ENCODE measurements at places on chromosomes 7 and 10.
A peak's percentile ranks its signal among the peaks of the same experiment; 100 is the strongest.

- no peak for DNase-seq
Observed at GRCh38 chr10:34168439-34168838, 646.7 kb downstream of the PARD3 start.

- DNase-seq, result no peak
Observed at GRCh38 chr7:128807191-128807590, 15.4 kb downstream of the CCDC136 start.

DNA sequence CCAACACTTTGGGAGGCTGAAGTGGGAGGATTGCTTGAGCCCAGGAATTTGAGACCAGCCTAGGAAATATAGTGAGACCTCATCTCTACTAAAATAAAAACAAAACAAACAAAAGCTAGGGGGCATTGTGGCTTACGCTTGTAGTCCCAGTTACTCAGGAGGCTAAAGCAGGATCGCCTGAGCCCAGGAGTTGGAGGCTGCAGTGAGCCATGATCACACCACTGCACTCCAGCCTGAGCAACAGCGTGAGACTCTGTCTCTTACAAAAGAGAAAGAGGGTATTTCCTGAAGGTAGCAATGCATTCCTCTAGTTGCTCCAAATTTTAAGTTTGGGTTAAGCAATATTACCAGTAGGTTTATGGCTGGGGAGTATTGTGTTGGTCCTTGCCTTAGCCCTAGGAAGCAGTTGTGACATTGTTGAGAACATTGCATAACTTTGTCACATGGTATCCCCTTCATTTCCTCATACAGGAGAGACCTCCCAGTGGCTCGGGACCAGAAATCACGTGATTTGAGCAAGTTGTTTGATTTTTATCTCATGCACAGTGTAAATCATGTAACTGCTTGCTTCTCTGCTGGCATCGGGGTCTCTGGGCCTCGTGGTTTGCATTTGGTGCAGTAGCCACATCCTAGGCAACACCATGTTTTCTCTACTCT is 23.3 kb upstream of the SMARCD3 start:
- no peak for DNase-seq

GRCh38 chr10:89503652-89504370 is 31.6 kb downstream of the SLC16A12 start:
- no peak for DNase-seq

DNA sequence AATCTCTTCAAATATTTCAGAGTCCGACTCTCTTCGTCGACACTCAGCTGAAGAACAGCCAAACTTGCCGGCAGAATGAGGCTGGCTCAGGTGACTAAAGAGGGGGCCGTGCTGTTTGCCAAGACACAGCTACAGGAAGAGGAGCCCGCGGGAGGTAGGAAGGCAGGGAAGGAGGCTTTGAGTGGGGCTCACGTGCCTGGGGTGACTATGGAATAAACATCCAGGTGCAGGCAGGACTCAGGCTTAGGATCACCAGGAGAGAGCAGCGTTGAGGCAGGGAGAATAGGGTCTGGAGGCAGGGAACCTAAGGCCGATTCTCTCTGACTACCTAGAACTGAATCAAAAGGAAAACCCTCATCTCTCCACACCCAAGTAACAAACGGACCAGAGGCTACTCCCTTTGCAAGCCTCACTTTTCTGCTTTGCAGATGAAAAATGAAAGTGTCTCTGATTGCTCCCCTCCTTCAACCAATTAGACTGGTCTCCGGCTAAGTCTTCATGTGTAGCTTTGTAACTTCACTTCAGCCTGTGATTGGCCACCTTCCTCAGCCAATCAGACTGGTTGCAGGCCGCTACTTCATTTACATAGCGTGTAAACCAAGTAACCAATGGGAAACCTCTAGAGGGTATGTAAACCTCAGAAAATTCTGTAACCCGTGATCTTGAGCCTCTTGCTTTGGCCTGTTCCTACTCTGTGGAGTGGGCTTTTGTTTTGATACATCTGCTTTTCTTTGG is 19.7 kb upstream of the BNIP3 start:
- no peak for DNase-seq

- DNase-seq, result no peak
Observed at GRCh38 chr10:69994262-69994661, 58.4 kb upstream of the MACROH2A2 start.

DNA sequence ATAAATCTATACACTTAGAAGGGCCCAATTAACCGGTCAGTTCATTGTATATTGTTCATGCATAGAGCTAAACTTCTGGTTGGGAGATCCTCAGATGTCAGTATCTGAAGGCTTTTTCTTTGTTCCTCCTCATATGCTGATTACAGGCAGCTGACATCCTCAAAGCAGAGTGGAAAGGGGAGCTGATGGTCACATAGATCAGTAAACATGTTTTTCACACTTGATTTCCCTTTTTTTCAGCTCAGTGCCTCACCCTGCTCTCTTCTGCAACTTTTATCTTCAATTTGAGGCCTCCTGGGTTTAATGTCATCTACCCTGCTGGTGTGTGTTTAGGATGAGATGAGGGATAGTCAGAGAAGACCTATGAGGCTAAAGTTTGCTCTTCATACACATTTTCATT is 297.9 kb upstream of the FZD1 start:
- no peak for DNase-seq

GRCh38 chr10:92760609-92761008 is 70.9 kb downstream of the HHEX start:
- peak; percentile 3 for DNase-seq

DNA sequence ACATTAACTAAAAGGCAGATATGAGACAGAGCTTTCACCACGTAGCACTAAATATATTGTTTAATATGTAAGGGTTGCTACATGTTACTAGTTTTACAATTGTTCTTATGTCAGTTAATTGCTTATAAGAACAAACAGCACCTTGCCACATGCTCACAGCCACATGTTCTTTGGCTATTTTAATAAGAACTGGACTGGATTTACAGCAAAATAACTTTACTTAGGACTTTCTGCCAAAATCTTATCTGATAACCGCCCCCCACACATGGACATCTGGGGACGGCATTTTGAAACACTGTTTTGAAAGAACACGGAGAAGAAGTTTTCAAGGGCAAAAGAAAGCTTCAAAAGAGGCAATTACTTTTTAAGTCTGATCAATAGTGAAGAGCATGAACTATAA is 45.3 kb downstream of the JAZF1 start:
- DNase-seq, result no peak

DNA sequence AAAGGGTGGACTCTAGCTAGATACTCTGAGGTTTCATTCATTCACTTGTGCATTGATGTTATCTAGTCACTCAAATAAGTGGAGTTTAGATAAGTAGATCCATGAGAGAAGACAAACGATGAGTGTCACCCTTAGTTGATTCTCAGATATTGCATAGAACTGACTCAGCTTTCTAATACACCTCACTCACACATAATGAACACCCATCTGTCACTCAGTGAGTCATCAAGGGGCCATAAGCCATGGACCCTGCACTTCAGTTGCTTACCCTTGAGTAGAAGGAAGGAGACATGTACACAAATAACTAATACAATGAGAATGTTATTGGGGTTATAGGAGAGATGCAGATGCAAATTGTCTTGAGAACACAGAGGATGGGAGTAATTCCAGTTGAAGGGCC is 163.8 kb downstream of the SORCS3 start:
- no peak for DNase-seq

- no peak for DNase-seq
Observed at GRCh38 chr7:26372249-26372648, 80.6 kb downstream of the SNX10 start.

DNA sequence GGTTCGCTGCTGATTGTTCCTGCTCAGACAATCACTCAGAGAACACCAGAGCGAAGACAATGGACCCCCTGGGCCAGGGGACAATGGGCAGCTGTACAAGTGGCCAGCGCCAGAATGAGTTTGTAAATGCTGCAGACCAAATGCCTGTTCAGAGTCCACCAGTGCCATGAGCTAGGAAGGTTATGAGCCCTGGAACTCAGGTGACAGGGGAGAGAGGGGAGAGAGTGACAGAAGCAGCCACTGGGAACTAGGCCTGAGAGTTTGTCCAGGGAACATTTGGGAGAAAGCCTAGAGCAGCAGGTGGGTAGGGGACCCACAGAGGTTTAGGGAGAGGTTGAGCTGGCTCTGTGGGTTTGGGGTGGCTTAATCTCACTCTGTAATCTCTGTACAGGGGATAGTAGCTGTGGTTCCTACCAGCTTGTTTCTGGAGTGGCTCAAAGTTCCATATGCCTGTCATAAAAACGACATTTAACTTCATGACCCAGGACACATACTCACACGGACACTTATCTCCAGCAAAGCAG is 60.4 kb downstream of the C10orf105 start:
- DNase-seq, result no peak

- no peak for DNase-seq
Observed at GRCh38 chr10:12667052-12667451, 317.7 kb downstream of the CAMK1D start.

DNA sequence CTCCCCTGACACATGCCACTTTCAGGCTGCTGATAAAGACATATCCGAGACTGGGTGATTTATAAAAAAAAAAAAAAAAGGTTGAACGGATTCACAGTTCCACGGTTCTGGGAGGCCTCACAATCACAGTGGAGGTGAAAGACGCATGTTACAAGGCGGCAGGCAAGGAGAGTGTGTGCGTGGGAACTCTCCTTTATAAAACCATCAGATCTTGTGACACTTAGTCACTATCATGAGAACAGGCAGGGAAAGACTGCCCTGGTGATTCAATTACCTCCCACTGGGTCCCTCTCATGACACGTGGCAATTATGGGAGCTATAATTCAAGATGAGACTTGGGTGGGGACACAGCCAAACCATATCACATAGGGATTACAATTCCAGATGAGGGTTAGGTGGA is 181.5 kb downstream of the TCERG1L start:
- DNase-seq, result no peak

DNA sequence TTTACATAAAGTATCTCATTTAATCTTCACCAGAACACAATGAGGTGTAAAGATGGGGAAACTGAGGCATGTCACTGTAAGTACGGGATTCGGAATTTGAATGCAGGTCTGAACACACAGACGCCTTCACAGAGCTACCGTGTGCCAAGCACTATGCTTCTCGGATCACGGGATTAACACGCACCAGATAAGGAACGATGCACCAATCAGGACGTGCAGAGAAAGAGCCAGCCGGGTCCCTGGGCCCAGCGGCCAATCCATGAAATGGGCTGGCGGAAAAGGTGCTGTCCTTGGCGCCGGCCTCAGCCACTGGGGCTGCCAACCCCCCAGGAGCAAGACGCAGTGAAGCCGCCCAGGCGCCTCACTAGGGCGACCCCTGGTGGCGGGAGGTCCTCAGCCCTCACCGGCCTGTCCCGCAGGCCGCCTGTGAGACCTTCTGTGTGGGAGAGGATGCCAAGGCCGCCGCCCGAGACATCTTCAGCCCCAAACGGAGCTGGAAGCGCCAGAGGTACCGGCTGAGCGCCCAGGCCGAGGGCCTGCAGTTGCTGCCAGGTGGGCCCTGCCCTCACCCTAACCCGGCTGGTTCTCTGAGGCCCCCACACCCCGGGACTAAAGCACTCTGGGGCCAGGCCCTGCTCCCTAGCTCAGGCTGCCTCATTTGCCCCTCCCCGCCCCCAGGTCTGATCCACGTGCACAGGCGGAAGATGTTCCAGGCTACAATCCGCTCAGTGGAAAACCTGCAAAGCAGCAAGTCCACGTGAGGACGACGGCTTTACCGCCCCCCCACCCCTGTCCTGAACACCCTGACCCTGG is 15.6 kb downstream of the ATG9B start:
- DNase-seq, result no peak

DNA sequence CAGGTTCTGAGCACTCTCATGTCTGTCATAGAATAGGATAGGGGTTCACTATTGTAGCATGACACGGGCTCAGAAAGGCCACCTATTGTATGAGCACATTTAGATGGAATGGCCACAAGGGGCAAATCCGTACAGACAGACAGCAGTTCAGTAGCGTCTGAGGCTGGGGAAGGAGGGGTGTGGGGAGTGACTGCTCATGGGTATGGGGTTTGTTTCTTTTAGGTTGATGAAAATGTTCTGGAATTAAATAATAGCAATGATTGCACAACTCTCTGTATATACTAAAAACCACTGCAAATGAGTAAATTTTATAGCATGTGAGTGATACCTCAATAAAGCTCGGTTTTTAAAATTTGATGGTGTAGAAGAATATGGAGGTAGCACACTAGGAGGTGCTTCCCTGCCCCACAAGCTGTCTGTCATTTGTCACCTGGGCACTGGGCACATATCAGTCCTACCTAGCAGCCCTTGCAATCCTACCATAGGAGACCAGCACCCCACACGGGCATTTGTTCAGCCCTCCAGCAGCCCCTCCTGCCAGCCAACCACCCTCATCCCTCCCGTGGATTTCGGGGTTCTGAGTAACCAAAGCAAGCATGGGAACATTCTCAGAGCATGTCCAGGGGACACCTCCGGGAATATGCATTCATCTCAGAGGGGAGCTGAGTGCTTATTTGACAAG is 35.2 kb downstream of the KCNMA1 start:
- DNase-seq, result no peak
